ENCODE measurements at places on chromosomes 2 and 18.

- no peak for DNase-seq
Measured at GRCh38 chr2:117068371-117068770, 746.1 kb upstream of the DDX18 start.

- no peak for DNase-seq
Measured at GRCh38 chr18:25175558-25176517, 176.1 kb downstream of the ZNF521 start.

DNA sequence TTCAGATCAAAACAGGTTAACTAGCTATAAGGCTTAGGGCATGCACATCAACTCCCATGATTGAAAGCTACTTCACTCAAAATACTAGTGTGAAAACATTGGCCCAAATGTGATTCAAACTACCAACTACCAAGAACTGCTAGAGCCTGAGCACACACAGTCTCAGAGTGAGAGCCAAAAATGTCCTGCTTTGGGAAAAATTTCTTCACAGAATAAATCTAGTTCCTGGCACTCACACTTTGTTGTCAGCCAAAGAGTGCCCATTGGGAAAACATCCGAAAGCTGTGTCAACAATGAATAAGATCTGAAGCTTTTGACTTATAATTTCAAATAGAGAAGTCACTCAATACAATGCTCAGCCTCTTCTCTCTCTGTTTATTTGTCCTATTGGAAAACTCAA lies 182.7 kb downstream of the LRATD1 start:
- no peak for DNase-seq

GRCh38 chr2:236505648-236506047 lies 64.0 kb upstream of the ACKR3 start:
- DNase-seq, result no peak

DNA sequence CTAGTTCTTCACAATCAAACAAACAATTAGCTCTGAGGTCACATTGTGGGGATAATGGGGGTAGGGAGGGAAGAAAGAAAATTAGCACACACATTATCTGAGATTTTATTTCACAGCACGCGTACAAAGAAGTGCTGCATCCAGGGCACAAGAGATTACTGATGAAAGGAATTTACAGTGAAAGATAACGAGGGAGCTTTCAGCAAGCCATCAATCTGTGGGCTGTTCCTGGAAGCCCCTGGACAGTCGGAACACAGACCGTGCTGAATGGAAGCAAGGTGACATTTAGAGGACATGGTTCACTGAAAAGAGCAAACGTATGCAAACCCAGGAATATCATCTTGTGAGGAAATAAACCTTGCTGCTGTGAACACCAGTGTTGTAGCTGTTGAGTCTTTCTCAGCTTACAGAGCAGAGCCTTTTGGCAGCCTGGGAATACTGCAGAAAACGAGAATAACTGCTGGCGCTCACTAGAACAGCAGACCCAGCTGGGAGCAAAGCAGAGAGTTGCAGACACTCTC lies 63.2 kb downstream of the SCG2 start:
- peak; percentile 25 for DNase-seq

DNA sequence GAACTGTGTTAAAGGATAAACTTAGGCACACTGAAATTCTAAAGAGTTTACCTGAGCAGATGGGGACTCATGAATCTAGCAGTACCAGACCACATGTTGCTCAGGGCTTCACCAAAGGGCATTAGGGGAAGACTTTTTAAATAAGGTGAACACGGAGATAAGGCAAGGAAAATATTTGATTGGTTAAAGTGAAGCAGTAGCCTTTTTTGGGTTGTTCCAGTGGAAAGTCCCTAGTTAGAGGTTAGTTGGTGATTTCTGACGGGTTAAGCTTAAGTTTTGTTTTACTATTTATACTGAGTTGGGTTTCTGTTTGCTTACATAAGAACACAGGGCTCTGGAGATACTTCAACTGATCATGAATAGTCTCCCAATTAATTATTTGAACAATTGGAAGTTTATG lies 722.5 kb downstream of the SOCS6 start:
- no peak for DNase-seq

DNA sequence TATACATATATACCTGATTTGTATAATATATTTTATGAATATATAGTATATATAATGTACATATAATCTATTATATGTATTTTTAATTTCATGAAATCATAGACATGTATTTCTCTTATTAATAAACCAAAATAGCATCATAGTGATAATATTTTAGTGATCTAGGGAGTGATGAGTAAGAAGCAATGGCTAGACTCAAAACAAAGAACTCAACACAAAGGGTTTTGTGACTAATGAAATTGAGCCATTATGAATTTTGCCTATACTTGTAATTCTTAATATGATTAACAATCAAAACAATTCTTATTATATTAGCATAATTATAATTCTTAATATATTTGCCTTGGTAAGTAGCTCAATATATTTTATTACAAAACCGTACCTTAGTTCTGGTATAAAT lies 1614.1 kb upstream of the TMEFF2 start:
- no peak for DNase-seq

DNA sequence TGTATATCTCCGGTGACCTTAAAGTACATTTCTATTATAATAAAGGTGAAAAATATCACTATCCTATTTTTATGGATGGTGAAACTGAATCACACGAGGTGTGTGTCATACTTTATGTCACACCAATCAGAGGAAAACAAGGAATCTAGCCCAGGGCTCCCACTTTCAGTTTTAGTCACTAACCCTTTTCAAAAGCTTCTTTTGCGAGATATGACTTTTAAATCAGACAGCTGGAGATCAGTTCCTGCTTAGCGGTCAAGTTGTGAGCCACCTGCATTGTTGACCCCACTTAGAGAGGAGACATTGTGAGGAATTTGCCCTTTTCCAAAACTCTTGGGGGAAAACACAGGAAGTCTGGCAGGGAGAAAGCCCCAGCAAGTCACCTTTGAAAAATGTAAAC lies 70.5 kb downstream of the CPS1 start:
- no peak for DNase-seq

DNA sequence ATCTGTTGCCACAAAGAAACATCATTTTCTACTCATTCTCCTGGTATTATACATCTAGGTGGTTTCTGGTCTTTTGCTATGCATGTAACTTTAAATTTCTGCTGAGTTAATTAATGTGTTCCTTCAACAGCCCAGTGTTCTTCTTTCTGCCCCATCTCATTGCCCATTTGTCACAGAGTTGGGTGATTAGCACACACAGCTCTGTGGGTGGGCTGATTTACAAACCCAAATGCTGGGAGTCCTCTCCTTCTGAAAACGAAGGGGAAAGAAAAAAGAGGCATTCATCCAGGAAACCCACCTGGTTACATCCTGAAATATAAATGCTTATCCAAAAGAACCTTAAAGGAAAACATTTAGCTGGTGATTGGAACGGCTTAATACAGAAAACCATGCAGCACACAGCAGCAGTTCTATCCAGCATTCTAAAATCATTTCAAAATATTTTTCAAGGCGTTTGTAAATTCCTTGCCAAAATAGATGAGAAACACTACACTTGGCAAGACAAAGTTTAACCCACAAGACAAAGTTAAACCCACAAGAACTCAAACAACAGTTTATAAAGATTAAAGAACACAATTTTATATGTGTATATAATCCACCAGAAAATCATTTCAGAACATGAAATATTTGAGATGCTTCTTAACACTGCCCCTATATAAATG lies 177.9 kb downstream of the ANTXR1 start:
- no peak for DNase-seq

DNA sequence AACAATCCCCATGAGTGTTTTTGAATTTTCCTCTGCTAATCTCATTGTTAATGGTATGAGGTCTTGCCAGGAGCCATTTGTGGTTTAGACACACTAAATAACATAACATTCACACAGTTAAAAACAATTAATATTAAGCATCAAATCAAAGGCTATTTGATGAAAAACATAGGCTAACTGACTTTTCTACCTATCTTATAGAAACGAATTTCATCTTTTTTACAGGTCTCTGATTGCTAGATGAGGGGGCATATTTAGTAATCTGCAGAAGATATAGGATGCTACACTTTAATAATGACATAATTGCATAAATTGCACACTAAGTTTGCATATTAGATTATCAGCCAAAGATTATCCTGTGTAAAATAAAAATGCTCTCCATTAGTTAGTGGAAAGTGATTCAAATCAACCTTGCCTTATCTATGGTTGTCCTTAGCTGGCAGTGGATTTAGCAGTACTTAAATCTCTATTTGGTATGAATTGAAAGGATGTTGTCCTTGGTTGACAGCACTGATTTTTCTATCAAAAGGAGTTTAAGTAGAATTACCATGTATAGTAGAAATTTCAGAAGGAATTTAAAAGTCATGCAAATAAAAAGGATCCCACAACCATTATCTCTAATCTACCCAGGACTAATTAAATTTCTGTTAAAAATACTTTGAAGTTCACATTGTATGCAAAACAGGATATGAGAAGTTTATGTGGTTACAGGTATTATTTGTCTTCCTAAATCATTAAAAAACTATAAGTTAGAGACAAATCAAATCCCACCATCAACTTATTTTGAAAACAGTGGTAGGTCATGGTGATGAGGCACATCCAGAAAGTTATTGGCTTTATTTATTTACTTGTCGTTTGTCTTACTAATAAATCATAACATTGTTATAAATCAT lies 50.6 kb upstream of the SPAG16 start:
- no peak for DNase-seq

DNA sequence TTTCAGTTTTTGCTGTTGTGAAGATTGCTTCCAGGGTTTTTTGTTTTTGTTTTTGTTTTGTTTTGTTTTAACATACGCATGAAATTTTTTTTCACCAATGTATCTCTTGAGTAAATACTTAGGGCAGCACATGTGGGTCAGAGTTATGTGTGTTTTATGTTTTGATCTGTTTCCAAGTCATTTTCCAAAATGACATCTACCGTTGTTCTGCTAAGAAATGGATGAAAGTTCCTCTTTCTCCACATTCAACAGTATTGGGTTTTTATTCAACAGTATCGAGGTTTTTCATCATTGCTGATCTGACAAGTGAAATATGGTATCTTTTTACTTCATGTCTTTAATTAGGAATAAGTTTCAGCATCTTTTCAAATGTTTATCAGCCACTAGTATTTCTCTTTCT lies 16.7 kb downstream of the RNF144A start:
- DNase-seq, result no peak

- no peak for DNase-seq
Measured at GRCh38 chr2:178361588-178361987, 89.4 kb downstream of the PRKRA start.

GRCh38 chr18:58113337-58113736 lies 69.3 kb downstream of the NEDD4L start:
- DNase-seq, result no peak

DNA sequence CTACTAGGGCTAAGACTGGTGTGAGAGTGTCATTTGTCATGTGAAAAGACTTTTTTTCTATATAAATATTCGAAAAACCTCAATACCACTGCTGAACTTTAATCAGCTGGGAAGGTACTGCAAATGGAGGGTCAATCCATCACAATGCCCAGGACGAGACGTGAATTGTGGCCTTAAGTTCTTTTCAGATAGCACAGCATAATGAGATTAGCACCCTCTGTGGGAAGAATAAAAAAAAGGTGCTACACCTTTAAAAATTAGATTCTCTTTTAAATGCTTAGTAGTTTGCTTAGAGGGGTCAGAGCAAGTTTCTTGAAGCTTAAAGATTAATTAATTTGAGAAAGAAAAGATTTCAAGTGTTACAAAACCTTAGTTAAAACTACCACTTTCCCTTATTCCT lies 5.6 kb downstream of the LRRTM1 start:
- DNase-seq, result no peak

DNA sequence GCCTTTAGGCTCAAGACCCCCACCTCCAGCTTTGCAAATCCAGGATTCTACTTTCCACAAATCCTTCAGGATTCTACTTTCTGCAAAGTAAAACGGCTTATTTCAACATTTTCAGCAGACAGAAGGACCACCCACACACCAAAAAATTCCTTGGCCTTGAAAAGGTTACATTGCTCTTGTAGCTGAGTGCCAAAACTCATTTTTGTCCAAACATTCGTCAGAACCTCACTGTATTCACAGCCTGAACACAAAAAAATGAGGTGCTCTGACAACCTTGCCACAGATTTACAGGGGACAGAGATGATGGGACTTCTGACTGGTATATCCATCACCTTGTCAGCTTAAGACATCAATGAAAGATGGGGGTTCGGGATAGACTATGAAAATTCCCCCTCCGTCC lies 63.0 kb upstream of the COX7A2L start:
- DNase-seq, result no peak

- no peak for DNase-seq
Measured at GRCh38 chr2:161780881-161781280, 156.7 kb downstream of the SLC4A10 start.

- DNase-seq, result no peak
Measured at GRCh38 chr2:210562091-210562490, 5.7 kb downstream of the CPS1 start.

DNA sequence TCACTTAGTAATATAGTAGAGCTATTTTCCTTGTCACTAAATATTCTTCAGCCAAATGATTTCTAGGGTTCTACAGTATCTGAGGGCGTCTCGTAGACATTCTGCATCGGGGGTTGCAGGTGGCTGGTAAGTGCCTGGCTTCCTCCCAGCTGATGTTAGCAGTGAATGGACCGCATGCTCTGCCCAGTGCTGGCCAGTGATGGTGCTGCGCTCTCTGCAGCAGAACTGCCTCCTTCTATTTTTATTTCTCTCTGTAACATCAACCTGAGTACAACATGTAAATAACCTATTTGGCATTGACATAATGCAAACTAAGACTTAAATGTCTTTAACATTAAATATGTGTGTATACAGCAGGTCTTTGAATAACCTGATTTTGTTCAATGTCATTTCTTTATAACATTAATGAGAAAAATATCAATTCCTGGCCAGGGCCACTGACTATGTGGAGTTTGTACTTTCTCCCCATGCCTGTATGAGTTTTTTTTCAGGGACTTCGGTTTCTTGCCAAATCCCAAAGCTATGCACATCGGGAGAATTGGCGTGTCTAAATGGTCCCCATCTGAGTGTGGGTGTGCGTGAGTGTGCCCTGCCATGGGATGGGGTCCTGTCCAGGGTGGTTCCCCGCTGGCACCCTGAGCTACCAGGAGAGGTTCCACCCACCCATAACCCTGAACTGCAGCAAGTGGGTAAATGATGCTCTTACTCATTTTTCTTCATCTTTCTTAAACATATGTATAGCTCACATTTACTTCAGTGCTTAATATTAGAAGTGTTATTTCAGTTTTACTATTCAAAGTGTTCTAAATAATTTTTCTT lies 278.2 kb upstream of the EPAS1 start:
- DNase-seq, result no peak

- DNase-seq, result no peak
Measured at GRCh38 chr2:234488913-234489451, 7.9 kb downstream of the ARL4C start.

DNA sequence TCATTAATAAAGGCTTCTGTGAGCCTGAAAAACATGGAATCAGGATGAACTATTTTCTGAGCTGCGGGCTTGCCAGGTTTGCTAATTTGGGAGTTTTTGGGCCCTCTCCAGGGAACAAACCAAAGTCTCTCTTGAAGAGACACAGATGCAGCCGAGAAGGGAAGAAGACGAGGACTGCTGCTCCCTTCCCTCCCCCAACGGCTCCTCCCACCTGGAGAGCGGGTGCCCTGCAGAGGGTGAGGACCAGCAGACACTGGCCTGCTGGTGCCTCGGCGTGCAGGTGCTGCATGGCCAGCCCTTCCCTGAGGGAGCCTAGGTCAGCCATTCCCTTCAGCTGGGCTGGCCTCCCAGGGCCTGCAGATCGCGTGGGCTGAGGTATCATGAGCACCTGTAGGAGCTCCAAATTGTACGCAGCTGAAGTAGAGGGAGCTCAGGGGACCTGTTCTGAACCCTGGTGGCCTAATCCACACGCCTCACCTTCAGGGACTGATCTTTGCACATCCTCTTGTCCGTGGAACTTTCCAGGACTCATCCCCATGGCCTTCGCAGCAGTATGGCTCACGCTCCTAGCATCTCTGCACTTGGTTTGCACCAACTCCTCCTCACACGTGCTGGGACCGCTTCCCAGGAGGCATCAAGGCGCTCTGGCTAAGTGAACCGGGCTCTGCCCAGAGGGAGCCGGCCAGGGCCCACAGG lies 19.5 kb downstream of the EMX1 start:
- no peak for DNase-seq

Data from HEK293T (cell line).